ENCODE measurements at places on chromosomes 7 and 10. TPM values are rescaled to one million over a fixed set of nuclear protein-coding genes. Genes with fewer than 3 reads are reported as not detected.

ERVW-1 gene
- not detected for total RNA-seq

PRPS1L1 gene
- not detected for total RNA-seq

SEMA3E gene
- total RNA-seq: 21.9 TPM

CADPS2 gene
- 25.5 TPM for total RNA-seq

DNA sequence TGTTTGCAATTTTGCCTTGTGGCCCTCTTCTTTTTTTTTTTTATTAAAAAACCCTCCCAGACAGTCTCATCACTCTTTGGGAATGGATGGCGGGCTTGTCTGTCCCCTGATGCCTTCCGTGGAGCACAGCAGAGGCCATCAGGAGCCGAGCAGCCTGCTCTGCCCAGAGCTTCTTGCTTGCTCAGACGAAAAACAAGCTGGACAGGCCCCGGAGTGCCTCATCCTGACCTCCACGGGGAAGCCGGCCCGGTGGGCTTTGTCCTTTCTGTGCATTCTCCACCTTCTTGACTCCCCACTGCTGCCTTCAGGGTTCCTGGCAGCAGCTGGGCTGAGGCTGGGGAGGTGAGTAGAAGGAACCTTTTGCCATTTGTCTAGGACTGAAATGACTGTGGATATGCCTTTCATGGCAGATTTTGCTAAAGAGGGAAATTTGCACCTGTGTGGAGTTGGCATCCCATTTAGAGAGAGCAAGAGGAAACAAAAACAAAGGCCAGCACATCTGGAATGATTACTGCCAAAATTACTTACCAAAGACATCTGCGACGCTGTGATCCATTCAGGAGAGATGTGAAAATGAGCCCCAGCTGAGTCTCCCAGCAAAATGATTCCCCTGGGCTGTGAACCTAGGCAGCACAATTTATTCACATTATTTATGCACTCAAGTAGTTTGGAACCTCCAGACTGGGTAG lies 108.3 kb downstream of the AOAH start:
- H3K36me3 ChIP-seq: no peaks in the 10 kb centered on the region
- H3K27me3 ChIP-seq: no peaks in the 10 kb centered on the region
- DNase-seq: no peak
- H3K4me3 ChIP-seq: no peak overlapping the region
- no peak overlapping the region for H3K27ac ChIP-seq

GRCh38 chr10:77738496-77739158 lies 101.0 kb upstream of the KCNMA1 start:
- H3K4me1 ChIP-seq: no peaks in the 10 kb centered on the region
- H3K27me3 ChIP-seq: no peaks in the 10 kb centered on the region
- H3K36me3 ChIP-seq: no peaks in the 10 kb centered on the region

DNA sequence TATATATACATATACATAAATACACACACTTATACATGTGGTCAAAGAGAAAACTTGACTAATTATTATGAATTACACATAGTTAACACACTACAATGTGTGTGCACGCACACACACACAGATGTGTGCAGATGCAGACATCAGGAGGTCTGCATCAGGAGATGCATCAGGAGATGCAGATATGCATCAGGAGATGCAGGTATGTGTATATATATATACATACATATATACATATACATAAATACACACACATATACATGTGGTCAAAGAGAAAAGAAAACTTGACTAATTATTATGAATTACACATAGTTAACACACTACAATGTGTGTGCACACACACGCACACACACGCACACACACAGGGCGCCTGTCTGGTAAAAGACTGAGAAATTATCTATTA lies 31.3 kb upstream of the MDFIC start:
- no peak overlapping the region for H3K27ac ChIP-seq
- H3K27me3 ChIP-seq: no peaks in the 10 kb centered on the region
- no peak overlapping the region for H3K4me3 ChIP-seq
- no peak for DNase-seq
- H3K4me1 ChIP-seq: no peaks in the 10 kb centered on the region

DNA sequence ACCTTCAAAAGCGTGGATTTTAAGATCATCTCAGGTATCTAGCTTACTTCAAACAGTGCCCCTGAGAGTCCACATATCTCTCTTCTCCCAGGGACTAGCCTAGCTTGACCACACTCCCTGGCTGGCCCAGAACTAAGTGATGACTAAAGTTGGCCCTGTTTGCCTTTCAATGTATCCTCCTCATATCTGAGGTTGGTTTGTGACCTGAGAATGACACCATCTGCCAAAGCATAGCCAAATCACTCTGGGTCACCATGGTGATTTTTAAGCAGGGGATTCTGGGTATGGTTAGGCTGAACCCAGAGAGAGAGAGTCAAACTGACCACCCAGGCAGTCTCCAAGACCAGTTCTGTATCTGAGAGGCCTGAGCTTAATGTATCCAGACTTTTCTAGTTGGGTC lies 16.2 kb downstream of the CNNM1 start:
- DNase-seq: no peak
- no peaks in the 10 kb centered on the region for H3K4me1 ChIP-seq
- no peak overlapping the region for H3K4me3 ChIP-seq

GRCh38 chr7:119931230-119931824 lies 341.6 kb upstream of the KCND2 start:
- H3K27ac ChIP-seq: no peak overlapping the region
- DNase-seq: no peak
- H3K36me3 ChIP-seq: no peaks in the 10 kb centered on the region
- no peak overlapping the region for H3K4me3 ChIP-seq
- no peaks in the 10 kb centered on the region for H3K4me1 ChIP-seq

All from tibial nerve (tissue), 4 donors.